ENCODE measurements at places on chromosomes 7 and 10.

DNA sequence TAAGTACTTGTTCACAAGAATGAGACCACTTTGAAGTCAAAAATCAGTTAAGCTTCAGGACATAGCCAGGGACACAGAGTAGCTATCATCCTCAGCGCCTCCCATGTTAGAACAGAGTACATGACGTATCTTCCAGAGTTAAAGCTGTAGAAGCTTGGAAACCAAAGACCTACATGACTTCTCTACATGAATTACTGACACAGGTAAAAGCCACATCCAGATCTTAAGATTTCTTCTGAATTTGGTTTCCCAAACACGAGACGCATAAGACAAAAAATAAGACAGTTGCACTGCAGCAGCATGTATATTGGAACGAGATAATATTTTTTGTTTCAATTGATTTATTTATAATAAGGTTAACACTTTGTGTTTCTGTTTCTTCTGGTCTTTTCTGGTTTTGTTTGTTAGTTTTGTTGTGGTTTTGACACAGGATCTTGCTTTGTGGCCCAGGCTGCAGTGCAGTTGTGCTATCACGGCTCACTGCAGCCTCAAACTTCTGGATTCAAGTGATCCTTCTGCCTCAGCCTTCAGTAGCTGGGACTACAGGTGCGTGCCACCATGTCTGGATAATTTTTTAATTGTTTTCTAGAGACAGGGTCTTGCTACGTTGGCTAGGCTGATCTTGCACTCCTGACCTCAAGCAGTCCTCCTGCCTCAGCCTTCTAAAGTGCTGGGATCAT, 10.2 kb upstream of the EPC1 start:
- DNase-seq: no peak

DNA sequence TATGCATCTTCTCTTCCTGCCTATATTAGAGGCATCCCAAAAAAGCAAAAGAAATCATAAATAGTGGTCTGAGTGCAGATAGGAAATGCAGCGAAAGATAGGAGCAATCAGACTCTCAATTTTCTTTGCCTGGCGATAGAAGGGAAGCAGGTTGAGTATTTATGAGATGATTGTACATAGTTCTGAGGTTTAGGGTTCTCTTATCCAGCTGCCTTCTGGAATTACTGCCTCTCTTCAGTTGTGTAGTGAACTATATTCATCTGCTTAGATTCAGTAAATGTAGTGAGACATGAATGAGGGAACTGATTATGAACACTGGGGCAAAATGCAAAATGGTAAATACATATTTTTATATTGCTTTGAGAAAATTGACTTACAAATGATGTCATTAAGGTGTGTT, 93.0 kb upstream of the CYP26C1 start:
- no peak for DNase-seq

GRCh38 chr7:97020996-97021746, 3.5 kb downstream of the DLX5 start:
- no peak for DNase-seq

DNA sequence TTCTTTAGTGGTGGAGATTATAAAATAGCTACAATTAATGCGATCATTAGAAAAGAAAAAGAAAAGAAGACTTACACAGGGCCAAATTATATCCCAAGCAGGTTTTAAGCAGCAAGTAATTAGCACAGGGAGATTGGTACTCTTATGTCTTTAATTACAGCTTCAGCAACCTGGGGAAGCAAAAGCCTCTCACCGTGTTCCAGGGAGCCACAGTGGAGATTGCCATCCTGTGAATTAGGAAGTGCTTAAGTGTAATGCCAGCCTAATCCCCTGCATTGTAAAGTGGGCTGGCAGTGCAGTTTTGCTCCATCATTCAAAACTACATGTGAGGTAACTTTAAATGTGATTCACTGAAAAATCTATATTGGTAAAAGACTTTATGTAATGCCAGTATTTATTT, 533.5 kb upstream of the COBL start:
- DNase-seq: no peak

- no peak for DNase-seq
These were observed 85.2 kb downstream of the CHST15 start for GRCh38 chr10:124008187-124008586.

GRCh38 chr7:134648456-134648855, 1.8 kb downstream of the BPGM start:
- no peak for DNase-seq

DNA sequence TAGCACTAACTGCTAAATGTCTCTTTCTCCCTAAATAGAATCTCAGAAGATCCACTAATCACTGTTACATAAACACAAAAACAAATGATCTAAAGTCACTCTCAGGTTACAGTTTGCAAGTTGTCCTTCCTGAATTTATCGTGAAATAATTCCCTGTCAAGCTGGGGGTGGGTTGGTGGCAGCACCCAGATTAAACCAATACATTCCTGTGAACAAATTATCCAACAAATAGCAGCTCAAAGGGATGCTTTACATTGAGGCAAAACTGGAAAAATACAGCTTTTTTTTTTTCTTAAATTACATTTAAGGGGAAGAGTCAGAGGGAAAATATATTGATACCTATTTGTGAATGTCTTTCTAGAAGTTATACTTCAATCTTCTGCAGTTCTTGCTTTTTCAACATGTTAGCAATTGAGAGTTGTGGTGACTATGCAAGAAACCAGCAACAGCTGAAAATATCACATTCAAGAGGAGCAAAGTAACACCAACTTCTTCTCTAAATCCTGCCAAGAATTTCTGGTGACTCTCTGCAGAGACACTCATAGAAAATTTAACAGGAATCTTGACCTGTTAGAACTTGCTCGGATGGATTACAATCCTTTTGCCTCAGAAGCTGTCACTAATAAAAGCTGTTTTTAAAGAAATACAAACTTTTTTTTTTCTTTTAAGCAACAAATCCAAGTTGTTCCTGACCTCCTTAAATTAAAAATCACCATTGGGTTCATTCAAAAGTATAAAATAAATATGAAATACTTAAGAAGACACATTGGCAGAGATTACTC, 18.9 kb downstream of the LMOD2 start:
- DNase-seq: no peak

- DNase-seq: no peak
These were observed 23.0 kb upstream of the ING3 start for GRCh38 chr7:120927454-120928103.

GRCh38 chr7:130917669-130918128, 183.7 kb upstream of the KLF14 start:
- no peak for DNase-seq

- no peak for DNase-seq
These were observed 108.4 kb upstream of the FAM3C start for GRCh38 chr7:121504482-121504881.

- DNase-seq: no peak
These were observed 73.6 kb upstream of the NEBL start for GRCh38 chr10:20970708-20971107.

- DNase-seq: peak; percentile 72
These were observed 551 bp downstream of the KCND2 start for GRCh38 chr7:120273476-120273975.

DNA sequence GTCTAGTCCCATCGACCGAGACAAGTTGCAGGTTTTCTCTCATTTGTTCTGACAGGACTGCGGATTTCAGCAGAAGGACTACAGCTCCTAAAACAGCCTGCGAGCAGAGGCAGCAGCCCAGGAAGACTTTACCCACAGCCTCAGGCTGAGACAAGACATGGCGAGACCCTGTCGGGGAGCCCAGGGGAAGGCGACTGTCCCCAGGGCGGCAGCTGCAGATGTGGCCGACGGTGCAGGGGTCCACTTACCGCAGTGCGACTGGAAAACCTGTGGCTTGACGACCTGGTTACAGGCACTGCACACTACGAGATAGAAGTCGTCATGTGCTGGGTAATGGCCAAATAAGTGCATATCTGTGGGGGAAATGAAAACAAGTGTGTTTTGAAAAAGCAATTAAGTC, 88.0 kb downstream of the ATXN7L1 start:
- no peak for DNase-seq

DNA sequence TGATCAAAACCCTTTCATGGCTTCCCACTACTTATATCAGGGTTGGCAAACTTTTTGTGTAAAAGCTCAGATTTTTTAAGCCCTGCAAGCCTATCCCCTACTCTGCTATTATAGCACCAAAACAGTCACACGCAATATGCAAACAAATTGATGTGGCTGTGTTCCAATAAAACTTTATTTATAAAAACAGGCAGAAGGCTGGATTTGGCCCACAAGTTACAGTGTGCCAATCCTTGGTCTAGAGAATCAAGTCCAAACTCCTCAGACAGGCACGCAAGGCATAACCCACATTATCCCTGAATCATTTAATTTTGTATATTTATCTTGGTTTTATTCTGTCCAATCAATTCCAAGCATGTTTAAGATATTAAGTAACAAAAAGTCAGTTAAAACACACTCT, 71.9 kb downstream of the SGMS1 start:
- DNase-seq: no peak

DNA sequence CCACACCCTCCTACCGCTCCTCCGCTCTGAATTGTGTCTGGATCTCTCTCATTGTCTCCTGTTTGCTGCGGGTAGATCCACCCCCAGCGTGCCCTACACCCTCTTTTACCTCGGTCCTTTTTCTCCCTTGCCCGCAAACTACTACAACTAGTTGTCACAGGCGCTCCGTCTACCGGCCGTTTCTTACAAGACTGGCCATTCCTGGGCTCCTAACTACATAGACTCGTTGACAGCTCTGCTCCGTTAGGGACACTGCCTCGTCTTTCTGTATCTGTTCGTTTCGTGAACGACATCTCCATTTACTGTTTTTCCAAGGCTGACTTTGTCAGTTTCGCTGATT, 786 bp downstream of the TAF3 start:
- no peak for DNase-seq

Data from type B pancreatic cell (in vitro differentiated cells).